Progenitor cell of endocrine pancreas (in vitro differentiated cells): ENCODE measurements at places on chromosomes 2 and 18. TPM values are rescaled to one million over a fixed set of nuclear protein-coding genes. Genes with fewer than 3 reads are reported as not detected.

DNA sequence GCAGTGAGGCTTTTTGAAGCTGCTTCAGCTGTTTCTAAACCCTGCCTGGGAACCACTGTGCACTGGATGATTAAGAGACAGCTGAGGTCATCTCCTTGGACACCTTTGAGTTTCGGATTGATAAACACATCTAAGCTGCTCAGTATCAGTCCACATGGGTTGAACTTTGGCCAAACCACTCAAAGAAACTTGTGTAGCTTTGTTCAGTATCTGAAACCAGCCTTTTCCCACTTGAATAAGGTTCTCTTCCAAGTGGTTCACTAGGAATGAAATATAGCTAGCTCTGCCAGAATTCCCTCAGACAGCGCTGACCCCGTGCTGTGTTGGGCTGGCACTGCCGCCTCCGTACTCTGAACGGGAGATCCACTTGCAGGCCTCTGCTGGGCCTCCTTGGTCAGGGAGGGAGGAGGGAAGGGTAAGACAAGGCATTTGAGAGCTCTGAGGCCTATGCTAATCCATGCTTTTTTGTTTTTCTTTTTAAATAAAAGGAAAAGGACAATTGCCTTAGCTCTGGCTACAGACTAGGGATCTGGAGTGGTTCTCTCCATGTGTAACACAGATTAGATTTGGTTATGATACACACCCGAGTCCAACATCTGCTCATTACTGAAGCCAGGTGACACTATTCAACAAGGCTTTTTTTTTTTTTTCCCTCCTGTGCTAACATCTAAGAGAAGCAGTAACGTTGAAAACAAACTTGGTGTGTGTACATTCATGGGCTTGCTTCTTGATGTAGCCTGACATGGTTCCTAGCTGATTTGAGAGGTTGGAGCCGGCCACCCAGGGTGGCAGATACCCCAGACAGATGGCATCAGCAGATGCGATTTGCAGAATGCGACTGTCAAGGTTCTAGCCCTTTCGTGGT, 67.7 kb downstream of the NCK2 start:
- H3K36me3 ChIP-seq = peaks cover 12% of the 10 kb centered on the region
- peak overlapping the region; percentile 11 for H3K4me3 ChIP-seq
- peaks cover 54% of the 10 kb centered on the region for H3K4me1 ChIP-seq
- peak overlapping the region; percentile 92 for H3K27ac ChIP-seq
- H3K27me3 ChIP-seq = no peaks in the 10 kb centered on the region

GRCh38 chr18:63974991-63975390, 5.1 kb downstream of the SERPINB8 start:
- H3K36me3 ChIP-seq = no peaks in the 10 kb centered on the region
- DNase-seq = no peak
- H3K4me3 ChIP-seq = no peak overlapping the region
- no peak overlapping the region for H3K27ac ChIP-seq

GRCh38 chr2:196170606-196171247, 651 bp downstream of the STK17B start:
- no peaks in the 10 kb centered on the region for H3K36me3 ChIP-seq
- H3K27ac ChIP-seq = peak overlapping the region; percentile 95
- peaks cover 5% of the 10 kb centered on the region for H3K4me1 ChIP-seq
- H3K27me3 ChIP-seq = peaks cover 29% of the 10 kb centered on the region
- no peak for DNase-seq

DNA sequence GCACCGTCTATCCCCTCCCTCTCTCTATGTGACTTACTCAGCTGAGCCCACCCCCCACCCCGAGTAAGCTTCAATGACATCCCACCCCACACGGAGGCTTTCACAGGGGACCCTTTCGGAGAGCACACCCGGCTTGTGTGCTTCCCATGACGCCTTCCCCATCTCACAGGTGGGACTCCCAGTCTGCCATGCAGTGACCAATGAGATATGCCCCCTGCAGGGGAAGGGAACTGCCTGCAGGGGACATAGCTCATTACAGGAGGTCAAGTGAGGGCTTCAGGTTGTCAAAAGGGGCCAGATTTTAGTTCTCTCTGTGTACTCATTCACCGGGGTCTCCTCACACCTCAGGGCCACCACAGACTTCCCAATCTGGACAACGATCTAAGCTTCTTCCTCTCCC, 112.6 kb downstream of the GAREM1 start:
- DNase-seq = no peak
- no peaks in the 10 kb centered on the region for H3K27me3 ChIP-seq
- H3K4me3 ChIP-seq = no peak overlapping the region
- H3K27ac ChIP-seq = no peak overlapping the region

DNA sequence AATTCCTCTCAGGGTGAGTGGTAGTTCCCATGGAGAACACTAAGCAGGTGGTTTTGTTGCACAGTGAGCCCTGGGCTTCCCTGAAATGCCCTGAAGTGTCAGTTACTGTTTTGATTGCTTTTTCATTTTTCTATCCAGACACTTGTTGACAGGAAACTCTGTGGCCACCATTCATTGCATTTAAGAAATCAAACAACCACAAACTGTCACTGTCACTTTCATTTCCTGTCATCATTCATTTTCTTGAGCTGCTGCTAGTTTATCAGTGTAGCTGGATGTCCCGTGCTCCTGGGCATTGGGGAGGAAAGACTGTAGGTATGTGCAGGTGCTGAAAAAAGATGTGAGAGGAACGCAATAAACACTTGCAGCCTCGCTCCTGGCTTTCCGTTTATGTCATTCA, 891.6 kb upstream of the ZEB2 start:
- H3K27ac ChIP-seq = no peak overlapping the region
- no peak for DNase-seq
- H3K4me1 ChIP-seq = no peaks in the 10 kb centered on the region
- H3K4me3 ChIP-seq = no peak overlapping the region

DNA sequence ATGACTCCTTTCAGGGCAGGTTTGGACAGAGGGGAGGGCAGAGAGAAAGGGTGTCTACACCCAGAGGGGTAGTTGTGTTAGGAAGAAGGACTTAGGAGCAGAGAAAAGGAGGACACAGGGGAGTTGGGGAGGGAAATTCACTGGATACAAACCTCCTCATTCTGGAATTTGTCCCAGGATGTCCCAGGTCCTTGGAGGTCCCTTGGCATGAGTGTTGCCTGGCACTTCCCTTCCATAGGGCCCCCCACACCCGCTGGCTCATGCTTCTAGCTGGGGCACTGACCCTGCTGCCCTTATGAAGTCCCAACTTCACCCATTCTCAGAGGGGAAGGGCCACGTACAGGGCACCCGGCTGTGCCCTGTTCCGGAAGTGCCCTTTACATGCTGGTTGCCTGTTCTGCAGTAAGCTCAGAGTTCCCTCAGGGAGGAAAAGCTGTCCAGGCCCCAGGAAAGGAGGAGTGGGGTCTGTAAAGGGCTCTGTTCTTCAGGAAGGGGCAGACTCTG, 93.6 kb upstream of the SMAD2 start:
- H3K36me3 ChIP-seq = no peaks in the 10 kb centered on the region
- peaks cover 38% of the 10 kb centered on the region for H3K27me3 ChIP-seq
- no peak overlapping the region for H3K4me3 ChIP-seq
- H3K27ac ChIP-seq = no peak overlapping the region

- no peaks in the 10 kb centered on the region for H3K36me3 ChIP-seq
- no peak for DNase-seq
- no peak overlapping the region for H3K27ac ChIP-seq
- H3K4me3 ChIP-seq = no peak overlapping the region
Measured at GRCh38 chr2:20381457-20381856, 30.8 kb upstream of the PUM2 start.

GRCh38 chr2:161147856-161148255, 12.4 kb upstream of the TANK start:
- peaks cover 7% of the 10 kb centered on the region for H3K36me3 ChIP-seq
- DNase-seq = no peak
- H3K4me3 ChIP-seq = no peak overlapping the region
- H3K4me1 ChIP-seq = no peaks in the 10 kb centered on the region
- no peaks in the 10 kb centered on the region for H3K27me3 ChIP-seq
- no peak overlapping the region for H3K27ac ChIP-seq

- H3K4me1 ChIP-seq = peaks cover 8% of the 10 kb centered on the region
- H3K36me3 ChIP-seq = peaks cover 6% of the 10 kb centered on the region
- H3K27me3 ChIP-seq = no peaks in the 10 kb centered on the region
- DNase-seq = no peak
- no peak overlapping the region for H3K27ac ChIP-seq
- H3K4me3 ChIP-seq = no peak overlapping the region
Measured at GRCh38 chr2:134398300-134398699, 144.4 kb downstream of the MGAT5 start.

GRCh38 chr2:25623361-25623760, 50.0 kb downstream of the DTNB start:
- no peak overlapping the region for H3K4me3 ChIP-seq
- H3K36me3 ChIP-seq = peaks cover 8% of the 10 kb centered on the region
- peak overlapping the region; percentile 30 for H3K27ac ChIP-seq
- no peaks in the 10 kb centered on the region for H3K27me3 ChIP-seq
- no peak for DNase-seq

DNA sequence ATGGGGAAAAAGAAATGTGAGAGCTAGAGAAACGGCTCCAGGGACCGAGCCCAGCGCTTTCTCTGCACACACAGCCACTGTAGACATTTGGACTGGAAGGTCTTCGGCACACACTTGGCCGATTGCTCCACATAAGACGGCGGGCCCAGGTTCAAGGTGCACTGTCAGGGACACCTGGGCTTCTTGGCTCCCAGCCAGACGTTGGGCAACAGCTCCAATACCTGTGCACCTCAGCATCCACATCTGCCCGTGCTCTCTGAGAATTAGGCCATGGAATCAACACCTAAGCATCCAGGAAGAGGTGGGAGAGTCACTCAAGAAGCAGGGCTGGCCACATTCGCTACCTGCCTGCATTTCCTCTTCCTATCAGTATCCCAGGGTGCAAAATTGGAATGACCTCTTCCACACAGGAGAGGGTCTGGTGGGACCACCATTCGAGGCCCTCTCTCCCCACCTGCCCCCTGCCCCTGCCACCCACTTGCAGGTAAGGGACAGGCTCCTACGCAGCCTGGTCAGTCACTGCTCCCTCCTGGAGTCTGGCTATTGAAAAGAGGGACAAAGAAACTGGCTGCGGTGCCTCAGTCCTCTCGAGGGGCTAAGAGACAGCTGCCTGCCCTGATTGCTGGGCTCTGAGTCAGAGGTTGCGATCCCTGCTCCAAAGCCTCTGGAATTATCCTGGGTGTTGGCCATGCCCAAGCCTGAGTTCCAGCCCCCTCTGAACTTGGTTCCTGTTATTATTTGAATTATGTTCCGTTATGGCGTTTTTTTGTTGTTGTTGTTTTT, 40.1 kb upstream of the TAF1B start:
- H3K4me3 ChIP-seq = no peak overlapping the region
- H3K4me1 ChIP-seq = peaks cover 8% of the 10 kb centered on the region
- DNase-seq = no peak
- no peaks in the 10 kb centered on the region for H3K36me3 ChIP-seq
- H3K27me3 ChIP-seq = peaks cover 13% of the 10 kb centered on the region

GRCh38 chr2:26670171-26670570, 22.4 kb upstream of the KCNK3 start:
- H3K27me3 ChIP-seq = peaks cover 32% of the 10 kb centered on the region
- no peak for DNase-seq
- H3K36me3 ChIP-seq = no peaks in the 10 kb centered on the region
- H3K27ac ChIP-seq = no peak overlapping the region
- H3K4me3 ChIP-seq = no peak overlapping the region

GRCh38 chr2:239585422-239585821, 184.6 kb upstream of the HDAC4 start:
- H3K27ac ChIP-seq = no peak overlapping the region
- H3K4me3 ChIP-seq = no peak overlapping the region
- H3K4me1 ChIP-seq = no peaks in the 10 kb centered on the region
- H3K36me3 ChIP-seq = no peaks in the 10 kb centered on the region

GRCh38 chr2:65435625-65436168, 3.3 kb upstream of the SPRED2 start:
- H3K36me3 ChIP-seq = no peaks in the 10 kb centered on the region
- no peaks in the 10 kb centered on the region for H3K27me3 ChIP-seq
- H3K4me1 ChIP-seq = peaks cover 28% of the 10 kb centered on the region
- peak overlapping the region; percentile 98 for H3K4me3 ChIP-seq
- peak; percentile 85 for DNase-seq

GRCh38 chr18:269480-270095, 1.7 kb upstream of the THOC1 start:
- H3K4me3 ChIP-seq = peak overlapping the region; percentile 98
- H3K27ac ChIP-seq = peak overlapping the region; percentile 99
- H3K4me1 ChIP-seq = peaks cover 19% of the 10 kb centered on the region
- no peak for DNase-seq
- no peaks in the 10 kb centered on the region for H3K36me3 ChIP-seq

Gene CFAP210
- total RNA-seq = 1.2 and 1.6 TPM in 2 replicates

Gene CEBPZ
- 48.4 and 49.0 TPM in 2 replicates for total RNA-seq

Gene PDE1A
- 2.9 and 3.3 TPM in 2 replicates for total RNA-seq

Gene NGEF
- 0.71 and 1.2 TPM in 2 replicates for total RNA-seq

Gene FAM124B
- total RNA-seq = not detected in 2 replicates

Gene TMEM163
- 3.7 and 3.8 TPM in 2 replicates for total RNA-seq

Gene IL1A
- 0.12 TPM in 1 of 2 replicates, not detected in the other for total RNA-seq

Gene POTEC
- not detected in 2 replicates for total RNA-seq

Gene PIGN
- total RNA-seq = 34.9 and 35.9 TPM in 2 replicates
